Hematopoietic multipotent progenitor cell treated with erythropoietin and hydrocortisone succinate and interleukin-3 and kit ligand, for 8 days (in vitro differentiated cells): ENCODE measurements at places on chromosomes 4 and X.
A peak's percentile ranks its signal among the peaks of the same experiment; 100 is the strongest.

GRCh38 chrX:37905436-37906147 lies 58.2 kb upstream of the DYNLT3 start:
- no peak for DNase-seq

DNA sequence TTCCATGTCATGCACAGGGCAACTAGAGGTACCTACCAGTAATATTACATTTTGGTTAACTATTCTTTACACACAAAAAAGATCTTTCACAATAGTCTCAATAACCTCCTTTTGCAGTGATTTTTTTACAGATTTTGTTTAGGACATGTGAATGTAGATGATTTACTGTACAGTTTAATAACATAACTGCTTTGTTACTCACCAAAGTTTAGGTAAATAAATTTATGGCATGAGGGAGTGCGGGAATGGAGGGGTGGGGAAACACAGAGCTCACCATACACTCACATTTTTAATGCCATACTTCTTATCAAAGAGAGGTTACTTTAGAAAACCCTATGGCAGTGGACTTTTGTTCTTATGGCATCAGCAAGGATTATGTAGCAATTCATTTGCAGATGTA lies 93.1 kb upstream of the TEX13A start:
- DNase-seq = no peak

DNA sequence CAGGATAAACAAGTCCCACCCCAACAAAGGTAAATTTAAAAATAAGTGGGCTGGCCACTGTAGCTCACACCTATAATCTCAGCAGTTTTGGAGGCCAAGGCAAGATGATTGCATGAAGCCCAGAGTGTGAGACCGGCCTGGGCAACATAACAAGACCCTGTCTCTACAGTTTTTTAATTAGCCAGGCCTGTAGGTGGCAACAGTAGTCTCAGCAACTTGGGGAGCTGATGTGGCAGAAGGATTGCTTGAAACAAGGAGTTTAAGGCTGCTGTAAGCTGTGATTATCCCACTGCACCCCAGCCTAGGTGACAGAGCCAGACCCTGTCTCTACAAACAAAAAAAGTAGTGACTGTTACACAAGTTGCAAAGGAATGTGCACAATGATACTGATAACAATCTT lies 74.6 kb upstream of the FAAH2 start:
- no peak for DNase-seq

DNA sequence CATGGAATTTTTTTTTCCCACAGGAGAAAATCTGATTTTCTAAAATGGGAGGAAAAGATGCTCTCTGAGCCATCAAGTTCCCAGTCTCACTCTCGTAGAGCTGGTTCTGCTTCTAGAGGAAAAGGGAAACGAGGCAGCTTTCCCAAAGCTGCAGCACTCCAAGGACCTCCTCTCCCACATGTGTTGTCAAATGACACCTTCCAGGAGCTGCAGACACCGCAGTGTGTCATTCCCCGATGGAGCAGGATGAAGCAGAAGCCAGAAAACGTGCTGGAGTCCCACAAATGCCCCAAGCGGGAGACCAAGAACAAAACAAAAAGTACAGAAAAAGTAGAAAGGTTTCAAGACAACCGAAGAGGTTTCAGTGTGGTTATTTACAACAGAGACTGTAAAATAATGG lies 348.1 kb downstream of the ARHGAP10 start:
- no peak for DNase-seq

GRCh38 chrX:30228526-30228925 lies 1.9 kb upstream of the MAGEB3 start:
- no peak for DNase-seq

DNA sequence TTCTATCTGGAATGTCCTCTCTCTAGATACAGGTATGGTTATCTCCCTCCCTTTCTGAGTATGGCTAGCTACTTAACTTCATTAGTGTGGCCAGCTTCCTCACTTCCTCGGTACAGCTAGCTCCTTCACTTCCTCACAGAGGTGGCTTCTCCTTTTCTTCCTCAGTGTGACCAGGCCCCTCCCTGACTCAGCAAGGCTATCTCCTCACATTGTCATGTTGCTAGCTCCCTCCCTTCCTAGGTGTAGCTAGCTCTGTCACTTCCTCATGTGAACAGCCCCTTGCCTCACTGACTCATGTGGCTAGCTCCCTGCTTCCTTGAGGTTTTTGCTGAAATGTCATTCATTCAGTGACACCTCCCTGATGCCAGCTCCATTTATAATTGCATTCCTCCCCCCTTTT lies 67.3 kb upstream of the DDIT4L start:
- no peak for DNase-seq

GRCh38 chr4:42642101-42642797 lies 14.7 kb downstream of the ATP8A1 start:
- peak; percentile 24 for DNase-seq

DNA sequence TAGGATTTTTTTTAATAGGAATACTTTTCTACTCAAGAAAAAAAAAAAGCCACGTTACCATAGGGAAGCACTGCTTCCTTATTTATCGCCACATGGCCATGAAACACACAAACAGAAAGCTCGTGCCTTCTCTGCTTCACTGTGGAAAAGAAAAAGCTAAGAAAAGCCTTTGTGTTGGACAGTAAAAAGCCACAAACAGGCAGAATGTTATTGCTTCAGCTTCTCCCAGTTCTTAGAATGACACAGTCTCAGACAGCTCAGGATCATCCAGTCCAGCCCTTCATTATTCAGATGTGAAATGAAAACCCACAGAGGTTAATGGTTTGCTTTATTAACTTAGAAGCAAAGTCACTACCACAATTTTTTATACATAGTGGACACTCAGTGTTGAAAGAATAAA lies 181.6 kb upstream of the NOCT start:
- DNase-seq = no peak

DNA sequence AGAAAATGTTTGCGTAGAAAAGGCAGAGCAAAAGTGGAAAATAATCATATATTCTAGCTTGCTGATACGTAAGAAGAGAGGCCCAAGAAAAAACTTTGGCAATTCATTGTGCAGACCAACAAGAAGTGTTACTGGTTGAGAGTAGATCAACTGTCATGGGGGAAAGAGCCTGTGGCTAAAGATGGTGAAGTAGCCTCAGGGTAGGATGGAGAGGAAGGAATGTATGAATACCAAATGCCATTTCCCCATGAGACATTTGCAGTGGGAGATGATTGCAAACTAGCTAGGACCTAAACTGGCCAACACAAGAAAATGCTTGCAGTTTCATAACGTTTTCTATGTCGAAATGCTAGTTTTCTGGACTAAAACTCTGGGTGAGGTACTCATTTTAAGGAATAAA lies 47.7 kb upstream of the ADGRL3 start:
- no peak for DNase-seq

DNA sequence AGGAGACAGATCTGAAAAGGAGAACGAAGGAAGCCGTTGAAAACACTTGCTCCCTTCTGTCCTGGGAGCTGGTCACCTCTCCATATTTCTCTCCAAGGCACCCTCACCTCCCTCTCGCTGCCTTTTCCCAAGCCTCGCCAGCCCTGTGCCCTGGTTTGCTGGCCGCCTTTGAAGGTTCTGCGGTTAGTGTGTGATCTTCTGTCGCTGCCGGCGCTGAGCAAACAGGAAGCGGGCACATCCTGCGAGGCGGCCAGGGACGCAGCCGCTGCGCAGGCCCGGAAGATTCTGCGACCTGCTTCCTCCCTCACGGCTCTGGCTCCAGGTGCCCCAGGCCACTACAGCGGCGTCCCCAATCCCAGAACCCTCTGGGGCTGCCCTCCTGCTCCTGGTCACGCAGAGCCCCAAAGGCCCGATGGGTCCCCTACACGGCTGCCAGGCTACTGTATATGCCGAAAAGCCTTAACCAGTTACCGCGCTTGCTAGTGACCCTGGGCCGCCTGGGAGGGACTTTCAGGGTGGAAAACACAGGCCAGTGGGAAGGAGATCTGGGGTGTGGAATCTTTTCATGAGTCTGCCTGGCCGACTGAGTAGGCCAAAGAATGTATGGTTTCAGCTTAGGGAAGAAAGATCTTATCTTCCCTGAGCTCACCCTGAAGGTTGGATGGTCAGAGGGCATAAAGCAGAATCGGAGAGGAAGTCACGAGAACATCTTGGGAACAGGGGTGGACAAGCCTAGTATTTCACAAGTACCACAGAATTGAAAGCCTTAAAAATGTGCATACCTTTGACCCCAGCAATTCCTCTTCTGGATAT lies 2.3 kb upstream of the SASH3 start:
- peak; percentile 50 for DNase-seq

GRCh38 chr4:48445704-48446103 lies 37.4 kb upstream of the SLC10A4 start:
- DNase-seq = peak; percentile 56

DNA sequence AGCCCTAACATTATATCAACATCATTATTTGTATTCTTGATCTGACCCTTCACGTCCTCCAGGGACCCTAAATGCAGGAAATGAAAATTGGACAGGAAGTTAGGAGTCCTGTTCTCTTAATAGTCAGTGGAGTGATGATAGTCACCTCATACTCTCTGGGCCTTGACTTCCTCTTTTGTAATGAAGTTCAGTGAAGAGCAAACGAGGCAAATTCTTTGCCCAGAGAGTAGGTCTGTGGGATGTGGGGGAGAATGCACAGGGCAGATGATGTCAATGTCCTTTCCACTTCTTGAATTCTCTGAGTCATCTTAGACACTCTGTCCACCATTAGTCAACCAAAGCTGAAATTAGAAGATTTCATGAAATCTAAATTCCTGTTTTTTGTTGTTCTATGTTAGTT lies 17.1 kb upstream of the GPRIN3 start:
- DNase-seq = peak; percentile 10

GRCh38 chrX:83501530-83501929 lies 6.6 kb upstream of the POU3F4 start:
- DNase-seq = no peak

DNA sequence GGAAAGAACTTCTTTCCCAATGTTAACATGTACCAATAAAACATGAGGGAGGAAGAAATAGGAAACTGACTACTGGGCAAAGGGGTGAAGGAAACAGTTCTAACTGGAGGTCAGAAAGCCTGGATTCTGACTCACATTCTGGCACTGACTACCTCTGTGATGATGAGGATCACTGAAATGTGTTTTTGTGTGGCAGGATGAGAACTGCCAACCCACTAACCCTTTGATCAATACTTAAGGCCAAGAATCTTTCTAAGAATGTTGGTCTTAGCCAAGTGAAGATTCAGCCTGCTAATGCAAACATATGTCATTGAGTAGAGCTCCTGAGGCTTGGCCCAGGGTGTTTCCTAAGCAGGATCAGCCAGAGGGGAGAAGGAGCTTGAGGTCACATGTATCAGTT lies 4.6 kb downstream of the ALAS2 start:
- DNase-seq = no peak

GRCh38 chr4:98793658-98794057 lies 135.2 kb upstream of the TSPAN5 start:
- no peak for DNase-seq

DNA sequence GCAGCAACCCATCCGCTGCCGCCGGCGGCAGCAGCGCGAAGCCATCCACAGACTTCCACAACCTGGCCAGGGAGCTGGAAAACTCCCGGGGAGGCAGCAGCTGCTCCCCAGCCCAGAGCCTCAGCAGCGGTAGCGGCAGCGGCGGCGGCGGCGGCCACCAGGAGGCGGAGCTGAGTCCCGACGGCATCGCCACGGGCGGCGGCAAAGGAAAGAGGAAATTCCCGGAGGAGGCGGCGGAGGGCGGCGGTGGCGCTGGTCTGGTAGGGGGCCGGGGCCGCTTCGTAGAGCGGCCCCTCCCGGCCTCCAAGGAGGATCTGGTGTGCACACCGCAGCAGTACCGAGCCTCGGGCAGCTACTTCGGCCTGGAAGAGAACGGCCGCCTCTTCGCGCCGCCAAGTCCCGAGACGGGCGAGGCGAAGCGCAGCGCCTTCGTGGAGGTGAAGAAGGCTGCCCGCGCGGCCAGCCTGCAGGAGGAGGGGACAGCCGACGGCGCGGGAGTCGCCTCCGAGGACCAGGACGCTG lies 4.9 kb downstream of the PRDM8 start:
- peak; percentile 38 for DNase-seq

- DNase-seq = no peak
Observed at GRCh38 chrX:127571834-127572233, 480.4 kb downstream of the ACTRT1 start.

GRCh38 chrX:8730812-8731558 lies 952 bp downstream of the ANOS1 start:
- DNase-seq = no peak

- no peak for DNase-seq
Observed at GRCh38 chr4:47210828-47211227, 179.5 kb downstream of the GABRB1 start.

- DNase-seq = no peak
Observed at GRCh38 chr4:38202242-38202641, 242.0 kb downstream of the PTTG2 start.

- DNase-seq = no peak
Observed at GRCh38 chr4:829761-830600, 4.1 kb upstream of the CPLX1 start.

DNA sequence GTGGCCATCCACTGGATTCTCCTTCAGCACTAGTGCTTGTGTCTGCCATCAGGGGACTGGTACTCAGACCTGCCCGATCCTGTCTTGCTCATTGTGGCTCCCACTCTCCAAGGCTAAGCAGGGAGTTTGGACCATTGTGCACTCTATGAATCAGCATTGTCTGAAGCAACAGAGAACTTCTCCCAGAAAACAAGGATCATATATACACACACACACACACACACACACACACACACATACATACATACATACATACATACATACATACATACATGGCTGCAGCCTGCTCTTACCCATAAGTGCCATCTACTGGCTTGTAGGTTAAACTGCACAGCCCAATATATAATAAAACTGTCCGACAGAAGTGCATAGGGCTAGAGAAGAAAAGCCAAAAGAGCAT lies 345.3 kb upstream of the LCORL start:
- DNase-seq = peak; percentile 25

DNA sequence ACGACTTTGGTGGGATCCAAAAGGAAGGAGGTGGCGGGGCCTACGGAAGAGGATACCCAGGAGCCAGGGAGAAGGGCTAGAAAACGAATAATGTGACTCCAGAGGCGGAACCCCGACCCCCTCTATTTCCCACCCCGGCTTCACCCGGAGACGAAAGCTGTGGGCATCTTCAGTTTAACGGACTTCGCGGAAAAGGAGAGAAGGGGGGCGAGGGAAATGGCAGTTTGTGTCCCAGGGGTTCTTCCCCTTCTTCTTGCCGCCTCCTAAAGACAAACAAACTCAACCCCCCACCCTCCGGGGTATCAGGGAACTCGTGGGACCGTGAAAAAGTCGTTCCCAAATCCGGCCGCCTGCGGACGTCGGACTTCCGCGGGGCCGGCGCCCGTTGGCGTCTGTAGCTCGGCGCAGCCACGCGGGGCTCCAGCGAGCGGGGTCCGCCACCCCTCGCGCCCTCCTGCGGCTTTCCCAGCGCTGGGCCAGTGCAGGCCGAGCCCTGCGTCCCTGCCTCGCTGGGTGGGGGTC lies 3.6 kb upstream of the LEF1 start:
- peak; percentile 35 for DNase-seq

DNA sequence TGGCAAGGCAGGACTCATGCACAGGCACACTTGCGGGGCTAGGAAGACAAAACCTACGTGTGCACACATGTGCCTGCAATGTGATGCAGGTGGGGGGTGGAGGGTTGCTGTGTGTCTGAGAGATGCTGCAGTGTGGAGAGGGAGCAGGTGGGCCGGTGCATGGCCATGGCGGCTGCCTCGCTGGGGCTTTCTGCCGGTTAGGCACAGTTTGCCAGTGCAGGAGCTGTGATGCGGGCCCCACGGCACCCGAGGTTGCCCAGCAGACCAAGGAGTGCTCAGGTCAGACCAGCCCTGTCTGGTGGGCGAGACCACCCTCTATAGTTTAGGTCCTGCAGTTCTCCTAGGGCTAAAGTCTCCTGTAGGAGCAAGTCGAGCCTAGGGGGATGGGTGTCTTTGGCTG lies 4.4 kb upstream of the AFM start:
- DNase-seq = no peak
